ENCODE measurements at places on chromosomes 2 and 18.
A peak's percentile ranks its signal among the peaks of the same experiment; 100 is the strongest.

DNA sequence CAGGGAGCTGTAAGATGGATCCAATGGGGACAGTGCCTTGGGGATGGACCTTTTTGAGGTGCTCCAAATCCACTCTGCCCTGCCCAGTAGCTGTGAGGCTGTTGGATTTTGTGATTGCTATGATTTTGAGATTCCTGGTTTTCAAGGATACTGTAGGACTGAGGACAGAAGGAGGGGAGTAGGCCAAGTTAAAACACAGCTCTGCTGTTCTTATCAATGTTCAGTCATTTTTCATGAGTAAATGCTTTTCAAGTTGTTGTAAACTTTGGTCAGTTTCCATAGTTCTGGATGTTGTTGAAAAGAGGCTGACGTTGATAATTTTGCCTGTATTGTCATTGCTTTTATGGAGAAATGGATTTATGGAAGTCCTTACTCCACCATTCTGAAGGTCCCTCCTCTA lies 361.2 kb downstream of the ZNF516 start:
- DNase-seq, result no peak

- DNase-seq, result no peak
Observed at GRCh38 chr2:114252713-114253112, 189.7 kb upstream of the DPP10 start.

DNA sequence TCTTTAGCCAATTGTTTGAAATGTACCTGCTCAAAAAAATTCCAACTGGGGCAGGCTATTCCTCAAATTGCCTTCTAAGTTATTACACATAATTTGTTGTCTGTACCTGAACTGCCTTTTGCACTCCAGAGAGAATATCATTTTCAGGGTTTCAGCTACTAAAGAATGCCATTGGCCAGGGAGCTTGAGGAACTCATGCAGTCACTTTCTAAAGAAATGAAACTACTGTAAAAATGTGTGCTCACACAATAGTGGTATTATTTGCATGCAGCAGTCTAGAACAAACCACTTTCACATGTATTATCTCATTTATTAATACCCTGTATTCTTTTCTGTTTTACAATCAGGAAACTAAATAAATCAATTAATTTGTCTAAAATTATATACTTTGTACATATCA lies 152.2 kb downstream of the PID1 start:
- DNase-seq, result no peak

- DNase-seq, result no peak
Observed at GRCh38 chr2:38200598-38200997, 124.6 kb upstream of the CYP1B1 start.

DNA sequence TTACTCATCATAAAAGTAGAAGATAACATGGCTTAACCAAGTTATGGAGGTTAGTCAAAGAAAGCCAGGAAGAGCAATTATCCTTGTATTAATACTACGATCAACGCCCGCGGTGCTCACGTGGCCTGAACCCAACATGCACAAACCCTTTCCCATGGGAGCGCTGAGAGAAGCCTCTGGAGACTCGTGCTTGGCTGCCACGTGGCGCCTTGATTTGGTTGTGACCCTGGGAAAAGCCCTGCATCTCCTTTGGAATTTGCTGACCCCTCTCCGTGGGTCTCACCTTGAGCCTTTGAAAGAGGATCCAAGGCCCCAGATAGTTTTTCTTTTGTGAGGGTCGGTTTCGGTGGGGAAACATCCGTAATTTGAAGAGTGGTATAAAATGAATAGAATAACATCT lies 255.6 kb downstream of the DCDC2C start:
- no peak for DNase-seq

GRCh38 chr2:142557391-142557790 lies 320.1 kb upstream of the KYNU start:
- no peak for DNase-seq

DNA sequence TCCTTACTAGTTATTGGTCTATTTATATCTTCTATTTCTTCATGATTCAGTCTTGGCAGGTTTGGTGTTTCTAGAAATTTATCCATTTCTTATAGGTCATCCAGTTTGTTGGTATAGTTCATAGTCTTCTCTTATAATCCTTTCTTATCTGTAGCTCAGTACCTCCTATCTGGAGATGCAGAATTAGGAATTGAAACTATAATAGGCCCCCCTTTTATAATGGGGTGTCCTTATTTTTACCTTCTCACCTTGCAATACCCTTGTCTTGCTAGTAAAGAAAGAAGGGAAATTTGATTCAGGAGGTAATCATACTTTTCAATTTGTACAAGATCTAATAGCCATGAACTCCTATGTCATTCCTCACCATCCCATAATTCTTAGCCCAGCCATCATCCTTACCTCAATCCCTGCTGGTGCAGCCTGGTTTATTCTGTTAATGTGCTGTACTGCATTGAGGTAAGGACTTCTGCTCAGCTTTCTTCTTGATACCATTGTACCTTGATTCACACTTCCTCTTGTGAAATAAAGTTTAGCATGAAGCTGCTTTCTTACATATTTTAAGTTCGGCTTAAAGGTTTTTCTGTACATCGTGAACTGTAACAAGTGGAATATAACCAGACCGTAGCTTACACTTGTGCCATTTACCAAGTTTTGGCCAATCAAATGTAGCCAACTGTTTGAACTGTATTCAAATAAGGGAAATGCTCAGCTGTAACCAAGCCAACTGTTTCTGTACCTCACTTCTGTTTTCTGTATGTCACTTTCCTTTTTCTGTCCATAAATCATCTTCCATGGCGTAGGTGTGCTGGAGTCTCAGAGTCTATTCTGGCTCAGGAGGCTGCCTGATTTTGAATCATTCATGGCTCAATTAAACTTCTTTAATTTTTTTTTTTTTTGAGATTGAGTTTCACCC lies 40.1 kb upstream of the PTH2R start:
- no peak for DNase-seq

DNA sequence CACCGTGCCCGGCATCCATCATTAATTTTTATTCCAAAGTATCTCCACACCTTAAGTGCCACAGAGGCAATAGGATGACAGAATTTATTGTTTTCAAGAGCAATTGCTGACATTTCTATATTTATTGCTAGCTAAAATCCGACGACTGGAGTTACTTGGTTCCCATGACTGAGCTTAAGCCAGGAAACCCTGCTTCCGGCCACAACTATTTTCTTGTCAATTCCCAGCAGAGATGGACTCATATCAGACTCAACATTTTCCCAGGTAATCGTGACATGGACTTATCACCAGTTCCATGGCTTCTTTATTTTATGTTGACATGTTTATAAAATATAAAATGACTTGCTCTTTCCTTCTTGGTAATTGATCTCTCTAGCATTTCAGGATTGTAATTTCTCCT lies 20.6 kb upstream of the DCDC2C start:
- no peak for DNase-seq

GRCh38 chr18:7237673-7238272 lies 6.9 kb downstream of the LRRC30 start:
- DNase-seq, result no peak

DNA sequence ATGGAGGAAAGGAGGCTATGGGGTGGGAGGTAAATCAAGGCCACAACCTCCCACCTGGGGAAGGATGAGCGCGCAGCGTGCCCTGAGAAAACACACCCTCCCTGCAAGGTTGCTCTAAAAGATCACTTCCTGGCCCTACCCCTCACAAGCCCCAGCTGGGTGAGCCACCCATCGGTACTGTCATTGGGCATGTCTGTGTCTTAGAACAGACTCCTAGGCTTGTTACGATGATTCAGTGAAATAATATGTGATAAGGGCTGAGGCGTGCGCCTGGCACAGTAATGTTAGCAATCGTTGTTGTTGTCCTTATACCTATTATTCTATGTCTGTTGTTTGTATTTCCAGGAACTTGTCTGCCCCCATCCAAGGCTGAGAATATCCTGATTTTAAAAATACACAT lies 175.1 kb downstream of the ZFP36L2 start:
- DNase-seq, result peak; percentile 24

GRCh38 chr2:100755441-100755840 lies 64.5 kb upstream of the NPAS2 start:
- no peak for DNase-seq

- no peak for DNase-seq
Observed at GRCh38 chr2:2839782-2840531, 508.9 kb upstream of the MYT1L start.

DNA sequence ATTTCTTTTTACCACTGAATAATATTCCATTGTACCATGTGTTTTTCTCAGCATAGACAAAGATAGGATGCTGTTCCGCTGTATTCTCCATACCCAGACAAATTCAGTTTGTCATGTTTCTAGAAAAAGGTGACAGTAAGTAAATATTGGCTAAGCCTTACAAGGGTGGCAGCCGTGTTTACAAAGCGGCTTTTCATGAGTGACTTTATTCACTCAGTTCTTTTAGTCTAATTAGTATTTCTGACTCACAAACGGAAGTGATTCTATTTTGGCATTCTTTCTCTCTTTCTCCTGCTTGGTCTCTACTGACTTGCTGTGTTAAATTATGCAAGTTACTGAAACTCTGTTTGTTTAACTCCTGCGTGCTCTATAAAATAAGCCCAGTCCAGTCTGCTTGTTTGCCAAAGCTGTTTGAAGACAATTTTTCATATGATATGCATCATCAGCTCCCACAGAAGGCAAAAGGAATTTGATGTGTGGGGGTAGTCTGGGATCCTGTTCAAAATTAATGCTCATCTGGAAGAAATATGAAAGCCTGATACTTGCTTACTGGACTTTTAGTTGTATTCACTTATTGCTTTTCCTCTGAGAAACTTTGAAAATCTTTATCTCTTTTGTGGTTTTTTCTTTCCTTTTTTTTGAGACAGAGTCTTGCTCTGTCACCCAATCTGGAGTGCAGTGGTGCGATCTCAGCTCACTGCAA lies 2.3 kb upstream of the PLEKHH2 start:
- DNase-seq, result no peak

DNA sequence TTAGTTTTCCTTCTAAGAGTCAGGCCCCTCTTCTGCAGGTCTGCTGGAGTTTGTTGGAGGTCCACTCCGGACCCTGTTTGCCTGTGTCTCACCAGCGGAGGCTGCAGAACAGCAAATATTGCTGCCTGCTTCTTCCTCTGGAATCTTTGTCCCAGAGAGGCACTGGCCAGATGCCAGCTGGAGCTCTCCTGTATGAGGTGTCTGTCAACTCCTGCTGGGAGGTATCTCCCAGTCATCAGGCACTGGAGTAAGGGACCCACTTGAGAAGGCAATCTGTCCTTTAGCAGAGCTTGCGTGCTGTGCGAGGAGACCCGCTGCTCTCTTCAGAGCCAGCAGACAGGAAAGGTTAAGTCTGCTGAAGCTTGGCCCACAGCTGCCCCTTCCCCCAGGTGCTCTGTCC lies 4.8 kb downstream of the REG1B start:
- DNase-seq, result no peak

- no peak for DNase-seq
Observed at GRCh38 chr2:192051533-192051932, 143.2 kb downstream of the TMEFF2 start.

GRCh38 chr2:131413148-131413747 lies 49.3 kb upstream of the RAB6D start:
- no peak for DNase-seq

DNA sequence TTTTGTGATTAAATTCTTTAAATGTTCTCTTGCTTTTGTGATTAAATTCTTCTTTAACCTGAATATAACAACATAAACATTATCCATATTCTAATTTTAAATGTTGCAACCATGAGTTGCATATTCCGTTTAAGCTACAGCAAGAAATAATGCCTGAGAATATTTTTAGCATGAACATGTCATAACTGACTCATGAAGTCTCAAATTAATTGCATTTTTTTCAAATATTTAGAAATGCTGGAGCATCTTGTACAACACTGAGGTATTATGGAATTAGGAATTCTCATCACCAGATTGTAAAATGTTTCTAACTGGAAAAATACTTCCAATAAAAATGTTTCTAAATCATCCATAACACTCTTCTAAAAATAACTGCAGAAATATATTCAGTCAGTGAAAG lies 14.7 kb downstream of the ROCK2 start:
- no peak for DNase-seq
